ENCODE measurements at places on chromosomes 7 and 10.

GRCh38 chr10:80108576-80109239 lies 23.8 kb upstream of the PLAC9 start:
- DNase-seq = no peak

DNA sequence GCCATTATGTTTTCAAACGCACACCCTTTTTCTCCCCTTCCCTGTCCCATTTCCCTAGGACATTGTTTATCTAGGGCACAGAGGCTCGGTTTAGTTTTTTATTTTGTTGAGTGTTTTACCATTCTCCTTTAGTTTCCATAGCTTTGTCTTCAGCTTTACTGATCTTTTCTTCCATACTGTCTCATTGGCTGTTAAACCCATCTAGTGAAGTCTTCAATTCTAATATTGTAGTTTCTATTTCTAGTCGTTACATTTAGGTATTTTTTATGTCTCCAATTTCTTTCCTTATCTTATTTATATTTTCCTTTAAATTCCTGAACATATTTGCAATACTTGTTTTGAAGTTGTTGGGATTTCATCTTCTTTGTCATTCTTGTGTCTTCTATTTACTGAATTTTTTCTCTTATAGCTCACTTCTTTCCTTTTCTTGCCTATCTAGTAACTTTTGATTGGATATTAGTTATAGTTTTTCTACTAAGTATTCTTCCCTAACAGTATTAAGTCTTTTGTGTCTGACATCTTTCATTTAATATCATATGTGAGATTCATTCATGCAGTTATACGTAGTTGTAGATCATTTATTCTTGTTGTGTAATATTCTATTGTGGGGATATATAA lies 41.0 kb upstream of the SH2D4B start:
- no peak for DNase-seq

- no peak for DNase-seq
These were observed 4.9 kb downstream of the NRCAM start for GRCh38 chr7:108451296-108451848.

DNA sequence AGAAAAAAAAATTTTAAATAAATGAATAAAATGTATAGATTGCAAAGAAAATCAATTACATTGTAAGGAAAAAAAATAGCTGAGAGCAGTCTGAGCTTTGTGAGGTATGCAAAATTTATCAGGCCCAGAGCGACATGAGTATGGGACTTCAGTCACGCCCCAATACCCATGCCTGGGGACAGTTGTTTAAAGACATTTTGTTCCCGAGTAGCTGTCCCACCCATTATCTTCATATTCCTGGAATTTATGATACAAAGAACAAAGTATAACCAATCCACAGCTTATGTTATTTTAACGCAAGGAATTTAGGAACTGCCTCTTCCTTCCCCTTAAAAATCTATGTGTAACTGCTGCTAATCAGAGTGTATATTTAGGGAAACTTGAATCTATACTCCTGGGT lies 1.6 kb upstream of the PON2 start:
- DNase-seq = no peak

GRCh38 chr10:72462261-72462660 lies 107.5 kb upstream of the DNAJB12 start:
- DNase-seq = no peak

GRCh38 chr10:1070919-1071318 lies 14.7 kb downstream of the WDR37 start:
- DNase-seq = no peak

DNA sequence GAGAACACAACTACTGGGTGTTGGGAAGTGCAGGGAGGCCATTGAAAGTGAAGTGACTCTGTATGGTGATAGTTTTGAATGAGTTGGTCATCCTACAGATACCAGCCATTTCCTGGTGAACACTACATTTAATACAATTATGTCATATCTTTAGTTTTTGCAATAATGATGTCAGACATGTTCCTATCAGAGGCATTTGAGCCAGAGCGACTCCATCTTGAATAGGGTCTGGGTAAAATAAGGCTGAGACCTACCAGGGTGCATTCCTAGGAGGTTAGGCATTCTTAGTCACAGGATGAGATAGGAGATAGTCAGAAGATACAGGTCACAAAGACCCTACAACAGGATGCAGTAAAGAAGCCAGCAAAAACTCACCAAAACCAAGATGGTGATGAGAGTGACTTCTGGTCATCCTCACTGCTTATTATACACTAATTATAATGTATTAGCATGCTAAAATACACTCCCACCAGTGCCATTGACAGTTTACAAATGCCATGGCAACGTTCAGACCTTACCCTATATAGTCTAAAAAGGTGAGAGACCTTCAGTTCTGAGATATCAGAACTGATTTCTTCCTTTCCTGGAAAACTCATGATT lies 28.2 kb downstream of the ADK start:
- DNase-seq = no peak

GRCh38 chr7:80187727-80188126 lies 53.1 kb downstream of the GNAI1 start:
- DNase-seq = no peak

DNA sequence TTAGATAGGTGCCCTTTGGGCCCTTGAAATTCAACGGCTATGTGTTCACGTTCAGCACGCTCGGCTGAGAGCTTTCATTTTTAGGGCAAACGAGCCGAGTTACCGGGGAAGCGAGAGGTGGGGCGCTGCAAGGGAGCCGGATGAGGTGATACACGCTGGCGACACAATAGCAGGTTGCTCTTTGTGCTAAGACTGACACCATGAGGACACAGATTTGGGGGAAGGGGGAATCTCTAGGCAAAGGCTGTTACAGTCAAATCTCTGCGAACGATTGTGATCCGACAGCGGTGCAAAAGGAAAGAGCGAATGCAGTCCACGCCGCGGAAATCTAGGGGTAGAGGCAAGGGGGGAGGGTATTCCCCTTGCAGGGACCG lies 667 bp downstream of the KLLN start:
- no peak for DNase-seq

- no peak for DNase-seq
These were observed 7.1 kb upstream of the RBM28 start for GRCh38 chr7:128350708-128351295.

DNA sequence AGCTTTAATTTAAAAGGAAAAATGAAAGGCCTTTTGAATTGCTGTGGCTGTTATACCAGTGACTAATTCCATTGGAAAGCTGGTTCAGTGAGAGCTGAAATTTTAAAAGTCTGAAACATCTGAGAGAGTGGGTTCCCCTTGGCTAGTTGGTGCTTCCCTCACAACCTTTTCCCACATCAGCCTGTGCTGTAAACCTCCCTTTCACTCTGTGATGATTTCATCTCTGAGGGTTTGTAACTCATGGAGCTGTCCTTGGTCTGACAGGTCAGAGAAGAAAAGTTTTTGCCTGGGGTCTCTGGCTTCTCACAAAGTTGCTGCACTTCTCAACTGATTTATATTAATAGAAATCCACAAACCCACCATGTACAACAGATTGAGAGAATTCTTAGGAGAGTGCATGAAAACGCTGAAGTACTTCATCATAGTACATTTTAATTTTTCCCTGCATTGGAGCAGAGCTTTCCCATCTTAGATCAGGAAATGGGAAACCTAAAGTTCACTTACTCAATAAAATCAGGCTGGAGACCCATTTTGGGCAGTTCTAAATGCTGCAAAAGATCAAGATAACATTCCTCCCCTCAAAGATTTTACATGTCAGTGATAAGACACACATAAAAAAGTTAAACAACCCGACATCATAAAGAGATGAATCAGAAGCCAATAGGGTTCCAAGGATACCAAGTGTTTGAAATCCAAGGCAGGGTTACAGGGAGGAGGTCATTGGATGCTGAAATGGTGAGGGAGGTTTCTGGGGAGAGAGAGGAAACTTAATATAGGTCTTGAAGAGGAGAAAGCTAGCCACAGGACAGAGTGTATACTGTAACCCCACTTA lies 157.0 kb upstream of the MKLN1 start:
- DNase-seq = no peak

DNA sequence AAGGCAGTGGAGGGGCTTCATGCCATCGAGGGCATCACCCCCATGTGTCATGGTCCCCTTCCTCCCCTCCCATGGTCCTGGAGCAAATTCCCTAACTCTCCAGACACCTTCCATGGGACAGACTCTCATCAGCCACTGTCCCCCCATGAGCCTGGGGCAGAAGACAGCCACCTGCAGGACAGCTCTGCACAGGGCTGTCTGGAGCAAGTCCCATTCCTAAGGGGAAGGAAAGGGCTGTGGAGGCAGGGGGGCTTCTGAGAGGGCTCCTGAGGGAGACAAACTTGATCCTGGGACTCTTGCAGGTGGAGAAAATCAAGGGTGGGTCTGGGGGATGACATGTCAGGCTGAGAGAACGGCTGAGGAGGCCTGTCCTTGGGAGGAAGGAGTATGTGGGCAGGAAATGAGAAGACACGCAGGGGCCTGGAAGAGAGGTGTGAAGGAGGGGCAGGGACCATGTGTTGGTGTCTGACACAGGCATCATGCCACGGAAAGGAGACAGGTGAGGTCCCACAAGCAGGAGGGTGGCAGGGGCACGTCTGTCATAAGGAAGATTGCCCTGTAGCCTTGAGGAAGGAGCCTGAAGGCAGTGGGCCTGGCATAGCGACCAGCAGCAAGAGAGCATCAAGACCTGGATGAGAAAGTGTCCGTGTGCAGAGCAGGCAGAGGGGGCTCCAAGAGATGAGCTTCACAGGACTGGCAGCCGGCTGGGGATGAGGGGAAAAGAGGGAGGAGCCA lies 14.4 kb upstream of the GDF10 start:
- no peak for DNase-seq

GRCh38 chr7:101673951-101674350 lies 44.9 kb upstream of the MYL10 start:
- DNase-seq = no peak

DNA sequence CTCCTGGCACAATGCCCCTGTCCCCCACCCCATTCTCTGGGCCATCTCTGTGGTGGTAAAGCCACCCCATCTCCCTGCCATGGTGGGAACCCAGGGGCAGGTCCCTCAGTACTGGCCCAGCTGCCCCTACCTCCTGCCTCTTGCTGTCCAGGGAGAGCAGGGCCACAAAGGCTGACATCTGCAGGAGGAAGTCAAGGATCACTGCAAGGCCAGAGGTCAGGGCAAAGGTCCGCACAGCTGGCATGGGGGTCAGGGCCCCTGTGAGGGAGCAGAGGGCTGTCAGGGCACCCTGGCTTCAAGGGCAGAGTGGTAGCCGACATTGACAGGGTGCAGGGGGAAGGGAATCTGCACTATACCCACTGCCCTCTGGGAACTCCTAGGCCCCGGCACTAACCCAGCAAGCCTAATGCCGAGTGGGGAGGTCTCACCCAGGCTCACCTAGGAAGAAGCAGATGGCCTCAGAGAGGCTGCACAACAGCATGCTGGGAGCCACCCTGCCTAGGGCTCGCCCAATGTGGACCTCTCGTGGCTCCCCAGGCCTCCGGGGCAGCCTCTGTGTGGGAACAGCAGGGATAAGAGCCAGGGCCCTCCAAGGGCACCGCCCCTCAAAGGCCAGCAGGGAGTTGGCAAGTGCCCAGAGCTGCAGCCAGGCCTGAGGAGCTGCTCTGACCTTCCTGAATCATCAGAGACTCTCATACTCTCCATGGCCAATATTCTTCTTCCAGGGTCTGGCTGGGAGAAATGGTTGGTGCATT lies 7.7 kb downstream of the NPC1L1 start:
- DNase-seq = no peak

DNA sequence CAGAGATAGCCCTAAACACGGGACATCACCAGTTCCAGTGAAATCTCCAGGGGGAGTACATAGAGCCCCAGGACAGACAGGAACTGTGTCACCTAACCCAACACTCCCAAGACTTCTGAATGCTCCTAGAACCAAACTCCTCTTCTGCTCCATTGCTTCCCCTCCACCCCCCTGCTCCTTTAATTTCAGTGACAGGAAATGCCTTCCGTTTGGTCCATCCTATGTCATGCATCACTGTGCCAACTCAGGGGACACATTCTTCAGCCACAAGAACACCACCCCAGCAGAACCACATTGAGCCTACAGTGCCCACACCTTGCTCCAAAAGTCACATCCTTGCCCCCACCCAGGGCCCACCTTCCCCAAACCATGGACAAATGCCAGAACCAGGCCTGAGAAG lies 100.5 kb downstream of the KCNMA1 start:
- no peak for DNase-seq

GRCh38 chr10:91924212-91925021 lies 847 bp downstream of the BTAF1 start:
- no peak for DNase-seq

DNA sequence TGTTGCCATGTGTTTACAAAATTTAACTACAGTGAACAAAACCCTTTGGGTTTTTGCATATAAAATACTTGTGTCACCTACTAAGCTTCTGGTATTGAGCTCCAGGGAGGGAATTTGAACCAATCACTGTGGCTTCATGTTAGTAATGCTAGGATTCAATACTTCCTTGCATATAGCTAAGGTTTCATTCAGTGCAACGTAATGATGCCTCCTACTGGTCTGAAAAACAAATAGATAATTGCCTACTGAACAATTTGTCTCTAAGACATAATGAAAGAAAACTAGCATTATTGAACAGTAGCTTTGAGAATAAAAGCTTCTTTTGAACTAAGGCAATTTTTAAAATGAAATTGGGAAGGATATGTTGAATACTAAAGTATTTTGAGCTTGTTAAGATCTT lies 244.4 kb downstream of the ZWINT start:
- no peak for DNase-seq
